Muscle of leg (tissue), 16 donors: ENCODE measurements at places on chromosomes 3 and 15. TPM values are rescaled to one million over a fixed set of nuclear protein-coding genes. Genes with fewer than 3 reads are reported as not detected.

USP13 gene
- 32.3 TPM for total RNA-seq

CLRN1 gene
- total RNA-seq = 0.18 TPM

KLHDC8B gene
- total RNA-seq = 88.7 TPM

CHL1 gene
- 4.2 TPM for total RNA-seq

CADM2 gene
- 3.9 TPM for total RNA-seq

GRCh38 chr15:59298225-59298853 lies 74.3 kb downstream of the MYO1E start:
- peaks cover 23% of the 10 kb centered on the region for H3K4me1 ChIP-seq
- H3K27ac ChIP-seq = no peak overlapping the region
- no peaks in the 10 kb centered on the region for H3K36me3 ChIP-seq
- no peaks in the 10 kb centered on the region for H3K27me3 ChIP-seq
- no peak for DNase-seq
- H3K4me3 ChIP-seq = no peak overlapping the region

- H3K4me1 ChIP-seq = peaks cover 10% of the 10 kb centered on the region
- H3K27ac ChIP-seq = no peak overlapping the region
- peak; percentile 31 for DNase-seq
- H3K27me3 ChIP-seq = no peaks in the 10 kb centered on the region
- H3K36me3 ChIP-seq = no peaks in the 10 kb centered on the region
These were observed 33.5 kb upstream of the RBP1 start for GRCh38 chr3:139572847-139573672.

GRCh38 chr3:42114130-42114725 lies 23.1 kb downstream of the TRAK1 start:
- H3K4me1 ChIP-seq = peaks cover 16% of the 10 kb centered on the region
- no peaks in the 10 kb centered on the region for H3K36me3 ChIP-seq
- H3K27ac ChIP-seq = no peak overlapping the region
- no peaks in the 10 kb centered on the region for H3K27me3 ChIP-seq
- DNase-seq = peak; percentile 52

DNA sequence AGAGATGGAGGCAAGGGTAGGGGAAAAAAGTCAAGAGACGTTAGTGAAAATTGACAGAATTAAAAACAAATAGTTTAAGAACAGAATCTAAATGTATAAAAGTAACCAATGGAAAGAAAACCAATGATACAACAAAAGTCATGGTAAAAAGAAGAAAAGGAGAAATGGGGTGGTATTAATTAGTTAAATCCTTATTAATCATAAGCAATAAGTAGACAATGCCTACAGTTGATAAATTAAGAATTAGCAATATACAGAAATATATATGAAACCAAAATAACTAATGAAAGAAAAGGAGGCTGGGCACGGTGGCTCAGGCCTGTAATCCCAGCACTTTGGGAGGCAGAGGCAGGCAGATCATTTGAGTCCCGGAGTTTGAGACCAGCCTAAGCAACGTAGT lies 23.8 kb downstream of the EPM2AIP1 start:
- no peak overlapping the region for H3K27ac ChIP-seq
- peaks cover 2% of the 10 kb centered on the region for H3K4me1 ChIP-seq
- H3K4me3 ChIP-seq = no peak overlapping the region
- no peaks in the 10 kb centered on the region for H3K36me3 ChIP-seq
- no peak for DNase-seq
- H3K27me3 ChIP-seq = no peaks in the 10 kb centered on the region

DNA sequence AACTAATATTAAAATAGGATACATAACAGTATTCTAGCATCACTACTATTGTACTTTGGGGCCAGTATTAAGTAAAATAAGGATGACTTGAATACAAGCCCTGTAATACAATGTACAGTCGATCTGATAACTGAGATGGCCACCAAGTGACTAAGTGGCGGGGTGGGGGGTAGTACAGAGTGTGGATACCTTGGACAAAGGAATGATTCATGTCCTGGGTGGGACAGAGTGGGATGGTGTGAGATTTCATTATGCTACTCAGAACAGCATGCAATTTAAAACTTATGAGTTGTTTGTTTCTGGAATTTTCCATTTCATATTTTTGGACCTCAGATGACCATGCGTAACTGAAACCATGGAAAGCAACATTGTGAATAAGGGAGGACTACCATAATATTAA lies 46.0 kb downstream of the SLC7A14 start:
- H3K27ac ChIP-seq = no peak overlapping the region
- H3K4me1 ChIP-seq = peaks cover 4% of the 10 kb centered on the region
- no peaks in the 10 kb centered on the region for H3K36me3 ChIP-seq
- no peak overlapping the region for H3K4me3 ChIP-seq
- DNase-seq = no peak

DNA sequence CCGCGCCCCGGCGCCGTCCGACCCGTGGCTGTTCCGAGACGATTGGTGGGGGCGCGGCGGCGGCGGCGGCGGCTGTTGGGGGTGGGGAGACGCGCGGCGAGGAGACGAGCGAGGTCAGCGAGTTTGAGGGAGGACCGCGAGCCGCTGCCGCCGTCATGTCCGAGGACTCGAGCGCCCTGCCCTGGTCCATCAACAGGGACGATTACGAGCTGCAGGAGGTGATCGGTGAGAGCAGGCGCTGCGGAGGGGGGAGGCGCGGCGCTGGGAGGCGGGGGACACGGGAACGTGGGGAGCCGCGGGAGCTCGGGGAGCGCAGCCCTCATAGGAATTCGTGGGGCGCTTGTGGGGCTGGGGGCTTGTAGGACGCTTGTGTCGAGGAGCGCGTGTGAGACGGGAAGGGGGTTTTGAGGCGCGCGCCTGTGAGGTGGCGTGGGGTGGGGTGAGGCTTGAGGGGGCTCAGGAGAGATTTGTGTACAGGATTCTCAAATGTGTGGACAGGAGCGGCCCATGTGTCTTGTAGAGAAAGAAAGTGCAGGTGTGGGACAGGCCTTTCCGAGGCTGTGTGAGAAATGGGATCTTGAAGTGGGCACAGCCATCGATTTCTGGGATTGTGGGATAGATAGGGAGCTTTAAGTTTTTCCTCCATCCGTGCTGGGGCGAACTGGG lies 518 bp downstream of the OXSR1 start:
- H3K27ac ChIP-seq = peak overlapping the region; percentile 100
- H3K27me3 ChIP-seq = no peaks in the 10 kb centered on the region
- peak; percentile 43 for DNase-seq
- peaks cover 13% of the 10 kb centered on the region for H3K4me1 ChIP-seq
- peak overlapping the region; percentile 93 for H3K4me3 ChIP-seq
- H3K36me3 ChIP-seq = no peaks in the 10 kb centered on the region

- H3K4me1 ChIP-seq = no peaks in the 10 kb centered on the region
- H3K27me3 ChIP-seq = no peaks in the 10 kb centered on the region
- peaks cover 17% of the 10 kb centered on the region for H3K36me3 ChIP-seq
- H3K27ac ChIP-seq = no peak overlapping the region
- no peak overlapping the region for H3K4me3 ChIP-seq
- DNase-seq = no peak
These were observed 65.9 kb downstream of the BTD start for GRCh38 chr3:15667484-15667883.

- H3K27me3 ChIP-seq = peaks cover 54% of the 10 kb centered on the region
- no peak overlapping the region for H3K4me3 ChIP-seq
- H3K27ac ChIP-seq = no peak overlapping the region
- DNase-seq = peak; percentile 41
- peaks cover 50% of the 10 kb centered on the region for H3K4me1 ChIP-seq
- H3K36me3 ChIP-seq = no peaks in the 10 kb centered on the region
These were observed 38.9 kb downstream of the CPN2 start for GRCh38 chr3:194312186-194312742.

DNA sequence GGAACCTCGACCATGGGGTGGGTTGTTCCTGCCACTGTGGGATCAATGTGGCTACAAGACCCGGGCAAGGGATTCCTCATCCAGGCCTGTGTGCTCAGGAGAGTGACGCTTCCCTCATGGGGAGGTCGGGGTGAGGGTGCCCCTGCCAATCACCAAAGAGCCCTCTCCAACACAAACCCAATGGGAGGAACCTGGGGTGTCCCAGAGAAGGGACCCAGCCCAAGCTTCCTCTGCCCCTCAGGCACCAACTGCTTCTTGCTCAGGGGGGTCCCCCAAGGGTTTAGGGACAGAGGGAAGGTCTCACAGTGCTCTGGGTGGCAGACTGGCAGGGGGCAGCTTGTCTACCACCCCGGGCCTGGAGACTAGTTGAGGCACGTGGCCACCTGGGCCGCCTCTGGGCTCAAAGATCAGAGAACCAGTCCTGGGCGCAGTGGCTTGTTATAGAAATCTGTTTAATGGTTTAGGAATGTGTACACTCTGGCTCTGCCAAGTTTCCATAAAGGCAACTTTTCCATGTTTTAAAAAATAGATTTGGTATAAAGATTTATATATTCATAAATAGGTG lies 26.6 kb downstream of the GP9 start:
- peak overlapping the region; percentile 92 for H3K27ac ChIP-seq
- H3K36me3 ChIP-seq = peaks cover under 1% of the 10 kb centered on the region
- H3K4me1 ChIP-seq = peaks cover 7% of the 10 kb centered on the region

DNA sequence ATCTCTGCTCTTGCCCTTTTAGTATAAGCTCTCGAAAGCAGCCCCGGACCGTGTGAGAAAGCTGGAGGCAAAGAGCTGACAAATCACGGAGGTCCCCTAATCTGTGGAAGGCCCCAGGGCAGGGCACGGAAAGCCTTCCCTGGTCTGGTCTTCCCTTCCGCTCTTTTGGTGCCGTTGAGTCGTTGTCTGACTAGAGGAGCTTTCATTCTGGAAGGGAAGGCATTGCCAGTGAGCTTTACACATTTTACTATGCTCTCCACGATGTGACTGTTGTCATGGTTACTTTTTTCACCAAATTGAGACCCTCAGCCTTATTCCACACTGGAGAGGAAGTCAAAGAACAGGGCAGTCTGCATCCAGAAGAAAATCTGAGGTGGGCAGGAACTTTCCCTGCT lies 71.7 kb downstream of the CYP19A1 start:
- H3K27ac ChIP-seq = no peak overlapping the region
- H3K36me3 ChIP-seq = no peaks in the 10 kb centered on the region
- DNase-seq = no peak
- H3K4me1 ChIP-seq = peaks cover 22% of the 10 kb centered on the region
- H3K4me3 ChIP-seq = no peak overlapping the region

DNA sequence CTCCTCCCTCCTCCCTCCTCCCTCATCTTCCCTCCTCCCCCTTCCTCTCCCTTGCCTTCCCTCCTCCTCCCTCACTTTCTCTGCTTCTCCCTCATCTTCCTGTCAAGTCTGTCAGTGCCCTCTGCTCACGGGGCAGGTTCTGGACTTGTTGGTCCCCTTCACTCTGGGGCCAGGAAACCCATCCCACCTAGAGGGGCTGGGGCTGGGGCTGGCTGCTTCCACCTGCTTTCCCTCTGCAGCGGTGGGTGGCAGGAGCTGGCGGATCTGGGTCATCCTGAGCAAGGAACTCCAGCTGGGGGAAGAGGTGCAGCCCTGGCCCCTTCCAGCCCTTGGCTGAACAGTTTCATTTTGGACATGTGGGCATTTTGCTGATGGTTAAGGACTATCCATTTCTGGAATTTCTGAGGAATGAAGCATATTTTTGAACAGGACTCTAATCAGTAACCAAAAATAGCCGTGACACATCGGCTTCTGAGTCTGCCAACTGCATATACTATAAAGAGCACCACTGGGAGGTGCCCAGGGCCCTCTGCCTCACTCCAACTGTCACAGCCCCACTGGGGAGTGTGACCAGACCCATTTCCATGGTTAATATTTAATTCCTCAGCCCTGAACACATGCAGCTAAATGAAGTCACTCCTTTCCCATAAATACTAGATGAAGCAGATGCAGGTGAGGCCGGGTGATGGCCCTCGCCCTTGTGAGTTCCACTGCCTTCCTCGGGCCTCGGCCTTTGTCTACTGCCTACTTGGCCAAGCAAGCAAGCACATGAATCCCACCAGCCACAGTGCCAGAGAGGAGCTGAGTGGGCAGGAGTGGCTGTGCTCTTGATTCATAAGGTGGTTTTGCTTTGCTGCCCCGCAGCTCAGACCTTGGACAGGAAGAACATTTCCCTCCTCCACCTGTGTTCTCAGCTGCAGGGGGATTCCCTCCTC lies 39.8 kb downstream of the CHDH start:
- H3K36me3 ChIP-seq = no peaks in the 10 kb centered on the region
- no peak for DNase-seq
- H3K27ac ChIP-seq = no peak overlapping the region
- H3K4me1 ChIP-seq = peaks cover 26% of the 10 kb centered on the region

DNA sequence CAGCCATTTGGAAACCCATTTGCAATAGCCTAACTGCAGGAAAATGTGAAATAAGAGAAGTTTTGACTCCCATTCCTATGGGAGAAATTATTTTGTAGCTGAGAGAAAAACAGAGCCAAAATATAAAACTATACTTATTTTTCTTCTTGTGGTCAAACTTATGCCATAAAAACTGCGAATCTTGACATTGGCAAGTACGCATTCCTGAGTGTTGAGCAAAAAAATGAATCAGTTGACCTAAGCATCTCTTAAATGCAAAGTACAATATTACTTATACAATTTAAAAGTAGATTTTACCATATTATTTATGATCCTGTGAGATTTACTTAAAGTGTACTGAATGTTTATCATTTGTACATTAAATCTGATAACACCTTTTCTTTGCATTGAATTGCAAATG lies 50.1 kb upstream of the CMC1 start:
- DNase-seq = no peak
- H3K4me1 ChIP-seq = no peaks in the 10 kb centered on the region
- H3K27me3 ChIP-seq = no peaks in the 10 kb centered on the region
- no peak overlapping the region for H3K27ac ChIP-seq
- H3K4me3 ChIP-seq = no peak overlapping the region

- no peak overlapping the region for H3K27ac ChIP-seq
- H3K27me3 ChIP-seq = no peaks in the 10 kb centered on the region
- H3K36me3 ChIP-seq = no peaks in the 10 kb centered on the region
- H3K4me3 ChIP-seq = no peak overlapping the region
- H3K4me1 ChIP-seq = peaks cover 8% of the 10 kb centered on the region
These were observed 134.9 kb upstream of the BFSP2 start for GRCh38 chr3:133264920-133265319.

DNA sequence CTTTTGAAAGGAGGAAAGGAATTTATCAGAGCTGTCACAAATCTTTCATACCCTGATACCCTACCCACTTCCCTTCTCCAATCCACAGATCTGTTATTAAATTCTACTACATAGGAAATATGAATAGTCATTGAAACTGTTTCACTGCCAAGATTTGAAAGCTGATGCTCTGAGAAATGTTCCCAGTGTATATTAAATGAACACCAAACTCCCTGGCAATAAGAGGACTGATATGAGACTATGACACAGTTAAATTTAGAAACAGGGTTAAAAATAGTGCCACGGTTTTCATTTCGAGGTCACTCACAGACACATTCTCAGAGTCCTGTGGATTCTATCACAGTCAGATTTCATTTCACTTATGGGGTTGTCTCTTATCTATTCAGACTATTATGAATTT lies 27.2 kb upstream of the GBE1 start:
- no peaks in the 10 kb centered on the region for H3K4me1 ChIP-seq
- no peak overlapping the region for H3K4me3 ChIP-seq
- H3K27ac ChIP-seq = no peak overlapping the region
- DNase-seq = peak; percentile 31
- no peaks in the 10 kb centered on the region for H3K27me3 ChIP-seq
- H3K36me3 ChIP-seq = no peaks in the 10 kb centered on the region

- H3K36me3 ChIP-seq = peaks cover 6% of the 10 kb centered on the region
- H3K4me3 ChIP-seq = peak within 1 kb of the TSS; percentile 63
- H3K27ac ChIP-seq = peak within 1 kb of the TSS; percentile 71
- DNase-seq = peak; percentile 91
- peaks cover 23% of the 10 kb centered on the region for H3K4me1 ChIP-seq
These were observed at the start of gene MAGEL2 for GRCh38 chr15:23647421-23648370. MAGEL2 (minus strand) TSS chr15:23647867; CDS start chr15:23647742, 125 bp downstream.
